AG10803 (cell line): ENCODE measurements at places on chromosomes 11 and 22.

- no peak for DNase-seq
These were observed 107.1 kb upstream of the CADM1 start for GRCh38 chr11:115611343-115611742.

DNA sequence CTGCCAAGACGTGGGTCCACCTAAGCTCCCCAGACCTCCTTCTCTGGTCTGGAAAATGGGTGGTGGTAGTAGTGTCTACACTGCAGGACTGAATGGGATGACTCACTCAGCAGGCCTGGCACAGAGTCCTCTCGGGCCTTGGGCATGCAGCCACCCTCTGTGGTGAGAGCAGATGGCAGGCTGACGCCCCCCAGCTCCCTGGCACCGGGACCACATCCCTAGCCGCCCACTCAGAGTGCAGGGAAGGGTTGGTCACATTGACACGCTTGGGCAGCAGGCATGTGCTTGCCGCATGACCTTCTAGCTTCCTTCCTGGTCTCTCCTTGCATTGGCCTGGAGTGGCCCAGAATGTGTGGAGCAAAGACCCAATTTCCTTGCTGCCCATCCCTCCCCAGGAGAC, 30.7 kb upstream of the PRODH start:
- DNase-seq = no peak

DNA sequence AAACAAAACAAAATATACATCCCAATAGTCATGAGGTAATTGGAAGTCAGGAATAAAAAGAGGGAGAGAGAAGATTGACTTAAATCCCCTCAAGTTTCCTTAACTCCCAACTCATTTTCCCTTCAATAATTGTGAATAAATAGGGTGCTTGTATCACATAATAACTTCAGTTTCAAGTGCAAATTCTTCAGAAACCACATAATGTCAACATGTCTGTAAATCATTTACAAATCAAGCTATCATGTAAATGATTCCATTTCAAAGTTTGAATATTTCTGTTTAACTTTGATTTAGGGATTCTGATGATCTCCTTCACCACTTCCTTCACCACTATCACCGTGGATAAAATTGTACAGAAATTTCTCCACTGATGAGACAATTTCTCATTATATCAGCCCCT, 23.2 kb downstream of the CASP5 start:
- DNase-seq = no peak

- DNase-seq = no peak
These were observed 152.9 kb upstream of the GRIA4 start for GRCh38 chr11:105456950-105457349.

DNA sequence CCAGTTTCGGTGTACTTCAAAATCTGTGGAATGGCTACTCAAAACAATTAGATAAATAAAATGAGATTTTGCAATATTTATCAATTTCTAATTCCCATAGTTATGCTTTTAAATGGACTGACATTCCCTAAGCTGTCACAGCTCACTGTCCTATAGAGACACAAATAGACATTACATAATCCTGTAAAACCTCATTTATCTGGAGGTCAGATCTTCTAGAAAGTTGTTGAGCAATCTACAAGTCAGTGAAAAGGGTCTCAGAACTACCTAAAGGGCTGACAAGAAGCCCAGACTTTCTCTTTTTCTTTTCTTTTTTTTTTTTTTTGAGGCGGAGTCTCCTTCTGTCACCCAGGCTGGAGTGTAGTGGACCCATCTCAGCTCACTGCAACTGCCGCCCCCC, 12.0 kb downstream of the ALG8 start:
- no peak for DNase-seq

- no peak for DNase-seq
These were observed 1.1 kb upstream of the CNGA4 start for GRCh38 chr11:6237761-6238302.

DNA sequence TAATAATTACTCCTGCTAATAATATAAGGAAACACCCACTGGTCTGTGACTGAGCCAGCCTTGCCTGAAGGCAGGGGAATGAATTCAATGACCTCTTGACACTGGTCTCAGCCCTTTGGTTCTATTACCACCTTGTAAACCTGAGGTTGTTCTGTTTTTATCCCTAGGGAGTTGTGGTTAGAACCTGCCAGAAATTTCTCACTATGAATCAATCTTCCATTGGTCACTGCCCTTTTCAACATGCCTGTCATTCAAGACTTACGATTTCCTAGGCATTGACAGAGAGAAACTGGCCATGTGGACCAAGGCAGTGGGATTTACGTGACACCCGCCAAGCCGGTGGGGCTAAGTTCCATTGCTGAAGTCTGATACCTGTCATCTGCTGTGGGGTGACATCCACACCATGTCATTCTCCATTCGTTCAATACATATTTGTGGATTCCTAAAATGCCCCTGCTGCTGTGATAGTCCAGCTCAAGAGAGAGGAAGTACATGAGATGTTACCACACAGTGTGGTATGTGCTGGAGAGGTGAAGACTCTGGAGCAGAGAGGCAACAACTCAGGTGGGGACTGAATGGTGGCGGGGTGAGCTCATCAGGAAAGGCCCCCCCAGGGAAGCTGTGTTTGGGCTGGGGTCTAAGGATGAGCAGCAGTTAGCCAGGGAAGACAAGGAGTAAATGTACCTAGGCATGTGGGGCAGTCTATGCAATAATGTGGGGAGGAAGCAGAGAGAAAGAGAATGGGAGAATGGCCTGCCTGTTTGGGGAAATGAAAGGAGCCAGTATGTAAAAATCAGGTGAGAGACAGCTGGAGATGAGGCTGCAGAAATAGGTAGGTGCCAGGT, 15.2 kb upstream of the EHF start:
- no peak for DNase-seq

GRCh38 chr11:66728693-66729385, at the start of gene SPTBN2:
TSS of gene SPTBN2 (minus strand) at chr11:66729216. CDS start at chr11:66721240, 7,976 bp downstream.
- no peak for DNase-seq

DNA sequence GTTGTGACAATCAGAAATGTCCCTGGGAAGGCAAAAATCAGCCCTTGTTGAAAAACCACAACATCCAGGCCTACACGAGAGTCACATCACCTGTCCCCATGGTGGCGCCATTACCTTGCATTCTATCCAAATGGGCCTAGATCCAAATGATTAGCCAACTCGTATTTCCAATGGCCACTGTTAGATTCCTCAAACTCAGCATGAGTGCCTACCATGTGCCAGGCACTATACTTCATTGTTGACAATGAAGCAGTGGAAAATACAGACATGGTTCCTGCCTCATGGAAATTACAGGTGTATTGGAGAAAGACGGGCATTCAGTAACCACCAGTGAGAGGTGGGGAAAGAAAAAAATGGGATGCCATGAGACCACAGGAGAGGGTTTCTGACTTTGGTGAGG, 29.8 kb upstream of the CREB3L1 start:
- DNase-seq = peak; percentile 33

GRCh38 chr22:39600491-39601179, 30.1 kb downstream of the CACNA1I start:
- no peak for DNase-seq

DNA sequence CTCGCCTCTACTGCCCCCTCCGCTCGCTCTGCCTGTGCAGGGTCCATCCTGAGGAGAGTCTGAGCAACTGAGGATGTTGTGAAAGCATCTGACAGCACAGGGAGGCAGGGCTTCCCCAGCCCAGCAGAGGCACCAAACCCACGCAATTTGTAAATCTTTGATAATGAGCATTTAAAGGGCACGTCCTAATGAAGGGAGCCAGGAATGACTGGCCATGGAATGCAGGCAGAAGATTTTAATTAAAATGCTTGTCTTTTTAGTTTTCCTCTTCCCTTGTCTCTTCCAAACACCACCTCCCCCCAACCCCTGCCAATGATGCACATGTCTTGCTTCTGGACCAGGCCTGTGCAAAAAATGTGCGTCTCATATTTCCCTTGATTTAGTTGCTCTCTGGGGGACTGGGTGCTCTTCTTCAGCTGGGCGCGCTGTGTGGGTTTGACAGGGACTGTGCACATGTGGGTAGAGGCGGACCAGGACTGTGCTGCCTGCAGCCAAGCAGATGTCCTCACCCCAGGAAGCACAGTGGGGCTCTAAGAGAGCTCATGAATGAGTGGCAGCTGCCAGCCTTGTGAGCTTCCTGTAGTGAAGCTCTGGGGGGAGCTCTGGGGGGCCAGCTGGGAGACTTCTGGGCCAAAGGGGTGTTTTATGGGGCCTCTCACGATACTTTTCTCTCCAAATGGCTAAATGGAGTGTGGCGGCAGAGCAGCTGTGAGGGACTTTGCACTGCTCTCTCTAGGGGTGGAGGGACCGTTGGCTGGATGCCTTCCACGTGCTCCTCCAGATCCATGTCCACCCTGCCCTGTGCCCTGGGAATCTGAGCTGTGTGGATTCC, 273.5 kb downstream of the ST3GAL4 start:
- DNase-seq = peak; percentile 99

- DNase-seq = no peak
These were observed 29.6 kb downstream of the DHCR7 start for GRCh38 chr11:71418643-71419042.

DNA sequence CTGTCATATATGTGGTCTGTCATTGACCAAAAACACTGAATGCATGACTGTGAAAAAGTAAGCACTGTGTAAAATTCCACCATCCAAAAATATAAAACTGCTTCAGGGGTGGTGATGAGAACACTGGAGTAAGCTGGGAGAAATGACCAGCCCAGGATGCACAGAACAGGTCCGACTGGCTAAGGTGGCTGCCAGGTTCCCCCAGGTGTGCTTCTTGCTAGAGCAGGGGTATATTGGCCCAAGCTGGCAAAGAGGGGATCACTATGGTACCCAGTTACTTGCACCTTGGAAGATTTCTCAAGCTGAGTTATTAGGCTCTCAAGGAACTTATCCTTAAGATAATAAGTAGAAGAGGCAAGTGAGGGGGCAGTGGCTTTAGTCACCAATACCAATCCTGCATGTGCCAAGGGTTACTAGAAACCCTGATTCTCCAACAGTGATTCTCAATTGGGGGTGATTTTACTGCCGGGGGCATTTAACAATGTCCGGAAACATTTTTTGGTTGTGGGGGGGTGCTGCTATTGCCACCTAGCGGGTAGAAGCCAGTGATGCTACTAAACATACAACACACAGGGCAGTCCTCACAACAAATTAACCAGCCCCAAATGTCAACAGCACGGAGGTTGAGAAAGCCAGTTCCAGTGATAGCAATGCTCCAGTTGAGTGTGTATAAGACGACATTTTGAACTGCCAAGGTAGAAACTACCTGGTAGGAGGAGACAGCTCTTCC, 15.7 kb downstream of the SNU13 start:
- DNase-seq = peak; percentile 53

DNA sequence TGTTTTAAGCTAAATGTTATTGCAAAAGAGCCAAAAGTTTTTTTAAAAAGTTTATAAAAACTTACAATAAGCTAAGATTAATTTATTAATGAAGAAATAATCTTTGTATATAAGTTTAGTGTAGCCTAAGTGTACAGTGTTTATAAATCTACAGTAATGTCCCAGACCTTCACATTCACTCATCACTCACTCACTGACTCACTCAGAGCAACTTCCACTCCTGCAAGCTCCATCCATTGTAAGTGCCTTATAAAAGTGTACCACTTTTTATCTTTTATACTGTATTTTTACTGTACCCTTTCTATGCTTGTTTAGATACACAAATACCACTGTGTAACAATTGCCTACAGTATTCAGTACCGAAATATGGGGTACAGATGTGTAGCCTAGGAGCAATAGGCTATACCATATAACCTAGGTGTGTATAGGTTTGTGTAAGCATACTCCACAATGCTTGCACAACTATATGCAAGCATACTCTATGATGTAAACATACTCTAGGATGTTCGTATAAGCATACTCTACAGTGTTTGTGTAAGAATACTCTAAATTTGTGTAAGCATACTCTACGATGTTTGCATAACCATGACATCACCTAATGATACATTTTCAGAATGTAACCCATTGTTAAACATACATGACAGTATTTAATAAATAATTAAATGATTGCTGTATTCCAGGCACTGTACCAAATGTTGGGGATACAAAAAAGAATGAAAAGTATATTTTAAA, 953.0 kb downstream of the KCNA4 start:
- DNase-seq = no peak

DNA sequence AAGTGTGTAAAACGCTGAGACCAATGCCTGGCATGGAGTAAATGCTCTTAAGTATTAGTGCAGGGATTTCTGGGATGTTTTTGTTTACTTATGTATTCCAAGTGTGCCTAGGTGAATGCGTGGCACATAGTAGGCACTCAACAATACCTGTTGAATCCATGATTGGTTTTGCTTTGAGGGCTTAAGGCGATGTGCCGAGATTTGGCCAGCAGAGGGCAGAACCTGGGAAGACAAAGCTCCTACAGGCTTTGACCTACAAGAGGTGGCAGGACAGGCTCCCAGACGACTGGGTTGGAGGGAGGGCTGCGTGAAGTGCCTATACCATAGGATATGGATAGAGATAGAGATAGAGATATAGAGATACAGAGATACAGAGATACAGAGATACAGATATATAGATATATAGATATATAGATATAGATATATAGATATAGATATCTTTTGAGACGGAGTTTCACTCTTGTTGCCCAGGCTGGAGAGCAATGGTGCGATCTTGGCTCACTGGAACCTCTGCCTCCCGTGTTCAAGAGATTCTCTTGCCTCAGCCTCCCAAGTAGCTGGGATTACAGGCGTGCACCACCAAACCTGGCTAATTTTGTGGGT, 13.9 kb downstream of the KCNE3 start:
- peak; percentile 55 for DNase-seq

- no peak for DNase-seq
These were observed 44.0 kb upstream of the OPCML start for GRCh38 chr11:133576351-133576750.

DNA sequence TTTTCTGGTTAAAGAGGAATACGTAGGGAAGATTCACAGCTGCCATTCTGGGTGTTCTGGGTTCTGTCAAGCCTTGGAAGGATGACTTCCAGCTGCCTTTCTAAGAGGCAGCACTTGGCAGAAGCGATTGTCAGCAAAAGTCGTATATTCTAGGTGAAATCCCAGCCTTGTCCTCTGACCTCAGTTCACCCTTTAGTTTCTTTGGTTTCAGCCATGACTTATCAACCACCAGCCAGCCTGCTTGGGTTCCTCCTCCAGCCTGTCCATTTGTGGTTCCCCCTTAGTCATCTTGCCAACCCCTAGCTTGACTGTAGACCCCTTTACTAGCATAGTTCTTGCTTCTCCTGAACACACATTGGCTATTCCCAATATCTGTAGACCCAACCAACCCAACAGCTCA, 102.3 kb upstream of the CD44 start:
- DNase-seq = no peak

DNA sequence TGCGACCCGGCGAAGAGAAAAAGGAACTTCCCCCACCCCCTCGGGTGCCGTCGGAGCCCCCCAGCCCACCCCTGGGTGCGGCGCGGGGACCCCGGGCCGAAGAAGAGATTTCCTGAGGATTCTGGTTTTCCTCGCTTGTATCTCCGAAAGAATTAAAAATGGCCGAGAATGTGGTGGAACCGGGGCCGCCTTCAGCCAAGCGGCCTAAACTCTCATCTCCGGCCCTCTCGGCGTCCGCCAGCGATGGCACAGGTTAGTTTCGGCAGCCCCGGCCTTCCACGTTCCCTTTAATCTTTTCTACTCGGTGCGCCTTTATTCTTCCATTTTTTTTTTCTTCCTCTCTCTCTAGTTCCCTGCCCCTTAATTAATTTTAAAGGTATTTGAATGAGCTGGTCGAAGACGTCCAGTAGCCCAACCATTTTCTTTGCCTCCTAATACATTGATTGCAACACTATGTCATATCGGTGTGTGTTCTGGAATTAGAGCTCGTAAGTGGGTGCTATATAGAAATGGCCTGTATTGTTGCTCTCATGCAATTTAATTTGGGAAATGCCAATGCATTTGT, 537 bp downstream of the EP300 start:
- peak; percentile 23 for DNase-seq

- peak; percentile 59 for DNase-seq
These were observed 70.6 kb upstream of the ATXN10 start for GRCh38 chr22:45600790-45601730.
